ENCODE measurements at places on chromosomes 13 and 19. TPM values are rescaled to one million over a fixed set of nuclear protein-coding genes. Genes with fewer than 3 reads are reported as not detected.

The IRGQ gene
- 23.2 TPM for total RNA-seq

The HCST gene
- total RNA-seq, result 44.0 TPM

The LGALS14 gene
- not detected for total RNA-seq

The ZNF14 gene
- 6.4 TPM for total RNA-seq

The TTC9B gene
- not detected for total RNA-seq

The PRODH2 gene
- not detected for total RNA-seq

The KISS1R gene
- not detected for total RNA-seq

The CGB5 gene
- not detected for total RNA-seq

The ZNF235 gene
- 6.5 TPM for total RNA-seq

The RDH8 gene
- total RNA-seq, result not detected

The PIK3R2 gene
- 24.2 TPM for total RNA-seq

The NCAN gene
- total RNA-seq, result not detected

The PSG11 gene
- not detected for total RNA-seq

The PSG1 gene
- total RNA-seq, result not detected

The KIR2DL1 gene
- total RNA-seq, result 0.58 TPM

The ADM5 gene
- total RNA-seq, result 1.9 TPM

The WDR62 gene
- total RNA-seq, result 0.93 TPM

The SHANK1 gene
- total RNA-seq, result 0.35 TPM

The SELENOV gene
- total RNA-seq, result not detected

The XPO4 gene
- total RNA-seq, result 20.5 TPM

The CELF5 gene
- total RNA-seq, result not detected

The ZNF442 gene
- 5.1 TPM for total RNA-seq

The LMTK3 gene
- total RNA-seq, result 7.1 TPM

The ZNF536 gene
- total RNA-seq, result 0.09 TPM

The ZNF415 gene
- total RNA-seq, result 7.0 TPM

All from upper lobe of right lung (tissue), 1 donor.